ENCODE measurements at places on chromosomes 2 and 18.

- DNase-seq = no peak
Measured at GRCh38 chr2:64336171-64336570, 117.8 kb upstream of the LGALSL start.

GRCh38 chr2:231127936-231128335 lies 3.1 kb upstream of the HTR2B start:
- no peak for DNase-seq

DNA sequence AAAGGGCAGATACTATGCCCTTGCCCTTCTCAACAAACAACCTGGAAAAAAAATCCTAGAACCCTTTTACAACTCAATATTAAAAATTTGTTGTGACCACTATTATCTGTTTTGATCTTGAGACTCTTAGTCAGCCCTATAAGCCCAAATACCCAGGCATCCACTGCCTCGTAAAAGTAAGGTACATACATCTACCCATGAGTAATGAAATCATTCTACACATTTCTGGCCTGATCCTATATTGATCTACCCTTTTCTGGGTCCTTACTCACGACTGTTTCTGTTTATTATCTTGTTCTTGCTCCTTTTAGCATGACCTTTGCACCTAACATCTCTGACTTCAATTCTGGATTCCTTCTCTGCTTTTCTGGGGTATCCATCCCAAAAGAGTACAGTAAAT lies 56.8 kb downstream of the SCG2 start:
- no peak for DNase-seq

DNA sequence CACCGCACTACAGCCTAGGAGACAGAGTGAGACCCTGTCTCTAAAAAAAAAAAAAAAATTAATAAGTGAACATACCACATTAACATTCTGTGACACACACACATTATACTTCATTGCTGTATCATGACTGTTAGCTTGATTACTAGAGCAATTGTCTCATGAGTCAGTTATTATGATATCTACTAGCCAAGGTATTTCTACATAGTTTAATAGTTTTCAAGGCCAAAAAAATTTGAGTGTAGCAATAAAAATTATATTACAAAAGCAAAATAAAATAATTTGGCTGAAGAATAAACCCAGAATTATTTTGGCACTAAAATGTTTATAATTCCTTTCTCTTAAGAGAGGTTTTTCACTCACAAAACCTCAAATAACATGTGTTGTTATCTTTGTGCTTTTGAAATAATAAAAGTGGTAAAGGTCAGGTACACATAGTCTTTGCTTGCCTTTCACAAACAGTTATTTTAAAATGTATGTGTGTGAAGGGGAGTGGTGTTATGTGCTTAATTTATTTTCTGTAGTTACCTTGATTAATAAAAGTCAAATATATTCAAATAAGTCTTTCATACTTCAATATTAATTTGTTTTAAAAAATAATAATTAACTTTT lies 136.9 kb upstream of the SPOPL start:
- peak; percentile 40 for DNase-seq

GRCh38 chr2:46980366-46980765 lies 64.8 kb upstream of the MCFD2 start:
- DNase-seq = no peak

- no peak for DNase-seq
Measured at GRCh38 chr18:49119401-49119800, 168.6 kb upstream of the SMAD7 start.

GRCh38 chr2:144982481-144982880 lies 462.6 kb upstream of the ZEB2 start:
- no peak for DNase-seq

GRCh38 chr2:234496835-234497593 lies at the start of gene ARL4C:
TSS of gene ARL4C (minus strand) at chr2:234497081. CDS start at chr2:234496586, 495 bp downstream.
- DNase-seq = peak; percentile 59

GRCh38 chr2:201916565-201916964 lies 110.2 kb downstream of the CDK15 start:
- no peak for DNase-seq

- DNase-seq = no peak
Measured at GRCh38 chr2:126663184-126663963, 7.4 kb downstream of the GYPC start.

DNA sequence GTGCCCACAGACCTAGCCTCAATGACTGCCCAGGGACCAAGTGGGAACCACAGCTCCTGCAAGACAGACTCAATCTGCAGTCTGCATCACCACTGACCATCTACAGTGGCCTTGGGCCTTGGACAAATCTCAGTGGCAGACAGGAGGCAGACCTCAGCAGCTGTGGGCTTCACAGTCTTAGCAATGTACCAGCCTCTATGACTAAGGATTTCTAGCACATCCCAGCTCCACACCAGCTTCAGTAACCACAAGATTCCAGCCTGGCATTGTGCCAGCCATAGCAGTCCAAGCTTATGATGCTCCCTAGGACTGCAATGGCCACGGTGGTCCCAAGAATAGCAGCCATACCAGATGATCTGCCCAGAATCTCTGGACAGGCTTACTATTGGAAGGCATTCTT lies 19.6 kb upstream of the WDR75 start:
- DNase-seq = no peak

DNA sequence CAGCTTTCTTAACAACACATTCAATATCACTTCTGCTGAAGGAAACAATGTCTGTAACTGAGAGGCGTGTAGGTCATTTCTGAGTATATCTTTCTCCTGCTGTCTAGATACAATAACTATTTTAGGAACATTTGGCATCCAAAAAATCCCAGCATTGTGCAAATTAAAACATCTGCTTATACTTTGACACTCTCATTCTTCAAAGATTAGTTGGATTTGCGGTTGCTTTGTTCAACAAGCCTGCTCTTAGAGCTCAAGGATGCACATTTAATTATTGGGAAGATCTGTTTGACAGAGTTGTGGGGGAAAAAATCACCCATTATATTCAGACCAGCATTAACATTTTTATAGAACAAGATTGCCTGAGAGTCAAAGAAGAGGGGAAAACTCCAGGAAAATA lies 449.5 kb upstream of the HNRNPA3 start:
- DNase-seq = no peak

DNA sequence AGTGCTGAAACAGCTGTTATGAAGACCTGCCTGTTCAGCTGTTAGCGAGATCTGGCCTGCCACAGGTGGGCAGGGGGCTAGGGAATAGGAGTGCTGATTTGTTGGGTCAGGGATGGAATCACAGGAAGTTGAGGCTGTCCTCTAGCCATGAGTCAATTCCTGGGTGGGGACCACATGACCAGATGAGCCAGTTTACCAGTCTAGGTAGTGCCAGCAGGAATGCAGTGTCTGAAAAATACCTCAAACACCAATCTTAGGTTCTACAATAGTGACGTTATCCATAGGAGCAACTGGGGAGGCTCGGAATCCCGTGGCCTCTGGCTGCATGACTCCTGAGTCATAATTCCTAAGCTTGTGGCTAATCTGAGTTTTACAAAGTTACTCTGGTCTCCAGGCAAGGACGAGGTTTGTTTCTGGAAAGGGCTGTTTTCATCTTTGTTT lies 44.9 kb downstream of the DYSF start:
- peak; percentile 74 for DNase-seq
